ENCODE measurements at places on chromosomes 5 and 9. TPM values are rescaled to one million over a fixed set of nuclear protein-coding genes. Genes with fewer than 3 reads are reported as not detected.

DNA sequence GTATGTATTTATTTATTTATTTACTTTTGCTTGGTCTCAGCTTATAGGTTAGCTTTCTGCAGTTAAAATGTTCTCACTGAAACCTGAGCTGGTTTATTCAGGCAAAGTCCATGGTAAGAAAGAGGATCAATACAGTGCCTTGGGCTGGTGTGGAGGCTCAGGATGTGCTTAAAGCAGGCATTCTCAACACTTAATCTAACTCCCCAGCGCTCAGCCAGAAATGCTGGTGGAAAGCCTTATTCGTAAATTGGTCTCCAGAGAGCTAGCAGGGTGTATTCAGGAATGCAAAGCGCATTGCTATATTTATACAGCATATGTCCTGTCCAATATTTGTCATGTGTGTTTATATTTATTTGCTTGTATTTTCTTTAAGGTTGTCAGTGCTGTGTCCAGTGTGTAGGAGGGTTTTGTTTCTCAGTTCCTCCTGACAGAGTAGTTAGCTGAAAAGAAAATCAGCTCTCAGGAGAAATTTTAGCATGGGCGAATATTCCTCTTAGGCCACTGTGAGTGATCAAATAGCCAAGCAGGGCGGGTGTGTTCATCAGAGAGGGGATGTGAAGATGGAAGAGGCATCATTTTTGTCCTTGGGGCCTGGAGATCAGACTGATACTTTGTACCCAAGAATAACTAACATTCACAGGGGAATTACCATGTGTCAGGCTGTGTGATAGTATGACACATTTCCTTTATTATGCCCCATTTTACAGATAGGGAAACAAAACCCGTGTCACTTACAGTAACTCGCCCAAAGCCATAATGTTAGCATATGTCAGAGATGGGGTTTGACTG, 65.8 kb downstream of the DOCK2 start:
- no peak for DNase-seq

GRCh38 chr5:42950116-42950455, 90.0 kb downstream of the ANXA2R start:
- DNase-seq: no peak

- no peak for DNase-seq
Measured at GRCh38 chr5:81878333-81878732, 93.5 kb upstream of the ATG10 start.

GRCh38 chr5:23825196-23825595, 317.8 kb downstream of the PRDM9 start:
- no peak for DNase-seq

DNA sequence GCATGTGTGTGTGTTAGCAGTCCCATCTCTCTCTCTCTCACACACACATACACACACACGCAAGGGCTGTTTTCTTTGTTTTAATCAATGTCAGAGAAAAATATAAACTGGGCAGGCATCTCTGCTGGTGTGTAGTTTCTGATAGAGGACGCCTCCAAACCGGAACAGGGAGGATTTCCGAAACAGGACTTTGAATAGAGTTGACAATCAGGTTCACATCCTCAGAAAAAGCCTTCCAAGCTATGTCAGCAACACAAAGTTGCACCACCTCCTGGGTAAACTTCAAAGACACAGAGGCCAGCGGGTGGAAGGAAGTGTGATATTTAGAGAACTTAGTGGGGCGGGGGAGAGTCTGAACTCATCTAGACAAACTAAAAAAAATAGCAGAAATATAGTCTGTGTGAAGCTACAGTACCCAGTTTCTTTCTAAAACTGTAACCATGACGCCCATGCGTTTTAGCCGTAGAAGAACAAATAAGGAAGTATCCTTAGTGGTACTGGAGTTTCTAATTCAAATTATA, 1.2 kb downstream of the ST8SIA4 start:
- peak; percentile 50 for DNase-seq

- DNase-seq: no peak
Measured at GRCh38 chr5:43104057-43104456, 16.7 kb upstream of the ZNF131 start.

- peak; percentile 54 for DNase-seq
Measured at GRCh38 chr5:102450313-102450990, 48.3 kb downstream of the SLCO6A1 start.

GRCh38 chr5:62896121-62896893, 317.7 kb downstream of the LRRC70 start:
- DNase-seq: no peak

- DNase-seq: no peak
Measured at GRCh38 chr5:36180556-36181350, 28.8 kb downstream of the SKP2 start.

DNA sequence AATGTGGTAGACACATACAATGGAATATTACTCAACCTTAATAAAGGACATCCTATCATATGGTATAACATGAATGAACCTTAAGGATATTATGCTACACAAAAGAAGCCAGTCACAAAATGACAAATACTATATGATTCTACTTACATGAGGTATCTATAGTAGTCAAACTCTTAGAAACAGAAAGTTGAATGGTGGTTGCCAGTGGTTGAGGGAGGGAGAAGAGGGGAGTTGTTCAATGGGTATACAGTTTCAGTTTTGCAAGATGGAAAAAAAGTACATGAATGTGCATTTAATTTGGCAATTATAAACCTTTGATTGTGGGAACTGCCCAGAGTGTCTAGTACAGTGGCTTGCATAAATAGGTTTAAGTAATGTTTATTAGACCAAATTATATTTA, 473.3 kb upstream of the ZNF608 start:
- DNase-seq: no peak

DNA sequence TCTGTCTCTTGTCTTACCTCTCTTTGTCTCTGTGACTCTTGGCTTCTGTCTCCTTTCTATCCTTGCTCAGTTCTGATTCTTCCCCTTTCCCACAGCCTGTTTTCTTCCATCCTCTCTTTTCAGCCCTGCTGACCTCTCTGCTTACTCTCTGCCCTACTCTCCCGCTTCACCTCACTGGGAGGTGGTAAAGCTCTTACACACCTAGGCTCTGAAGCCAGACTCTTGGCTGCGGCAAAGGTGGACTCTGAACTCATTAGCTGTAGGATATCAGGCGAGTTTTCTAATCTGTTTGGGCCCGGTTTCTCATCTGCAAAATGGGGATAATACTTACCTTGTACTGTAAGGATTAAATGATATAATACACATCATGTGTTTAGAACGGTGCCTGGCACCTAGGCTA, 11.1 kb downstream of the PCDH1 start:
- DNase-seq: no peak

DNA sequence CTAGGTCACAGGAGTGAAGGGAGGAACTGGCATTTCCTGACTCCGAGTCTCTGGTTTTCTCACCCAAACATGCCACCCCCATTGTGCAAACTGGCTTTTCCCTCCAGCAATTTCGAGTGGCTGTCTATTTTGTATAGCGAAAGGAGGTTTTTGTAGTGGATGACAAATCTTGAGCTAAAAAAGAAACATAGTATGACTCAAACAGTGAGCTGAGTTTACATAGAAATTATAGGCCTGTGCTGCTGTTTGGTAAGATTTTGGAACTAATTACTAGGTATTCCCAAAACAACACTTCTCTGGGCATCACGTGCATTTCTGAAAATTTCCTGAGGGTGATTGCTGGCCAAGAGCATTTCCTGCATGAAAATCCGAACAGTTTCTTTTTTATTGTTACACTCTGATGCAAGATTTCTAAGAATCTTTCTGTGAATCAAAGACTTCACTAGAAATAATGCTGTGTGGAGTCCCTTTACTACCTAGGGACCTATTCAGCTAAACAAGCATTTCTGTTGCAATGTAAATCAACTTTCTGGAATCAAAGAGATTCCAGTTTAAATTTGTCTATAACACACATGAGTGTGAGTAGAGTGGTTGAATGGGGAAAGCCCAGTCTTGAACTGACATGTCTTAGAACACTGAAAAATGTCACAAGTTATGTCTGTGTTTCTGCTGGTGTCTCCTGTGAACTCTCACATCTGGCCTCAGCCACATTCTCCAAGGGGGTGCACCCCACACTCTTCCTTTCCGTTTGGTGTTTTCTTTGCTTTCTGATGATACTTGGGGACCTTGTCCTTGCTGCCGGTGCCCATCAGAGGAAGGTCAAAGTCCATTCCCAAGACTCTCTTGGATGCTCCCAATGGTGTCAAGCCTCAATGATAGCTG, 33.3 kb upstream of the DAPK1 start:
- no peak for DNase-seq

DNA sequence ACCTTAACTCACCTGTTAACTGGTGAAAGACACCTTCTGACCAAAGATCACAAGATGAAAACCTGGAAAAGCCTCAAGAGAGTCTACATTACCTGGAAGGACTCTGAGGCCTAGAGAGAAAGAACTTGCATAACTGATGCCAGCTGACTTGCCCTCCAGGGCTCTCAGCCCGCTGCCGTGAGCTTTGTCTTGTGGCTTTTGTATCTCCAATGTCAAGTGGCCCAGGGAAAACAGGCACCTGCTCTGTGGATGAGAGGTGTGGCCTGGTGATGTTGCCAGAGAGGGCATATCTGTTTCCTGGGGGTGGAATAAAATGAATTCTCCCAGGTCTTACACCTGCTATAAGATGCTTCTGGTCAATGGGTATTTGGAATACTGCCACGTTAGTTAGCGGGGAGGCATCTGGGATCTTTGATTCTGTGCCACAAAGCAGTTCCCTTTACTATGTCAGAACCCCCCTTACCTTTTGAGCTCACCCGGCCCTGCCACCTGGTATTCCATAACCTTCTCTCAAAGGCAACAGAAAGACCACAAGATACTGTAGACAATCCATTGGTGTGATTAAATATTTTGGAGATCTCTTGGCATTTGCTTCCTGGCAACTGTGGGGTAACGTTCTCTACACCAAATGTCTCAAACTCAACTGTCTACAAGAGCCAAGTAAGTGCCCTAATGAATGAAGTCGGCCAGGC, 54.9 kb upstream of the N4BP3 start:
- no peak for DNase-seq

- no peak for DNase-seq
Measured at GRCh38 chr5:37248421-37248969, 681 bp downstream of the CPLANE1 start.

DNA sequence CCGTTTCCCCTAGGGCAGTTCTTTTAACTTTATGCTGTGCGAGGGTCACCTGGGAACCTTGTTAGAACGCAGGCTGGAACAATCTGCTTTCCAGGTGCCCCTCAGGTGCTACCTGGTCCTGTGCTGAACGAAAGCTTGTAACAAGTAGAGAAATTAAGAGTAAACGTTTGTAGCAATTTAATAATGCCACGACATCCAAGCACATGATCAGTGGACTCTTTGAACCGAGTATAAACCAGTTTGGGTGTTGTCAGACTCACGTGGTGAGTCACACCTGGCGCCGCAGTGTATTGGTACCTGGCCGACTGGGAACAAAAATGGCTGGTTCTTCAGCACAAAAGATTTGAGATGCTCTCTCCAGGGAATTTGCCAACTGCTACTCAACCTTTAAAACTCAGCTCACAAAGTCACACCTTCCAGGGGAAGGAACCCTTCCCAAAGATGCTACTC, 926 bp upstream of the MYO10 start:
- DNase-seq: peak; percentile 72

DNA sequence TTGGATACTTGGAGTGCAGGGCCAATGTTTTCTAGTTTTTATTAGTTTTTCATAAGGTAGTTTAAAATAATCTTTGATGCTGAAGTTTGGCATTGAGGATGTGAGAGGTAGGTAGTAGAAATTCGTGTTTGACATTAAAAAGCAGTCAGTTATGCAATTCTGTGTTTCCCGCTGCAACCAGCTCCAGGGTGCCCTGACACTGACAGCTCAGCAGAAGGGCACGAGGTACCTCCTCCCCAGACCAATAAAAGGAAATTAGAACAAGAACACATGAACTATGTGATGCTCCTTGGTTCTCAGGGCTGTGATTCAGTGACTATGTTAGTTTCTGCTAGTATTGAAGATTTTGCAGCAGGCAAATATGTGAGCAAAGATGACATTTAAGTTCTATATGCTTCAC, 40.2 kb downstream of the NSUN2 start:
- no peak for DNase-seq

GRCh38 chr5:108432024-108432423, 50.1 kb upstream of the FBXL17 start:
- DNase-seq: no peak

GRCh38 chr9:10612641-10613398, at the start of gene PTPRD:
Gene PTPRD, minus strand, starts transcription at chr9:10613002.
- DNase-seq: no peak

- DNase-seq: no peak
Measured at GRCh38 chr9:117821954-117822353, 117.8 kb downstream of the TLR4 start.

The CTNND2 gene
- total RNA-seq: 0.21 TPM

The SAPCD2 gene
- 9.1 TPM for total RNA-seq

The FCN2 gene
- total RNA-seq: 0.29 TPM

The MAMDC2 gene
- 8.7 TPM for total RNA-seq

The LHX3 gene
- 0.42 TPM for total RNA-seq

The STPG3 gene
- total RNA-seq: not detected

The NEUROG1 gene
- not detected for total RNA-seq

The PCDH12 gene
- 0.34 TPM for total RNA-seq

The PCA3 gene
- not detected for total RNA-seq

The GNA14 gene
- total RNA-seq: 1.5 TPM

All from lower leg skin (tissue), 4 donors.